Mammary epithelial cell (primary cell): ENCODE measurements at places on chromosomes 11 and 22.

DNA sequence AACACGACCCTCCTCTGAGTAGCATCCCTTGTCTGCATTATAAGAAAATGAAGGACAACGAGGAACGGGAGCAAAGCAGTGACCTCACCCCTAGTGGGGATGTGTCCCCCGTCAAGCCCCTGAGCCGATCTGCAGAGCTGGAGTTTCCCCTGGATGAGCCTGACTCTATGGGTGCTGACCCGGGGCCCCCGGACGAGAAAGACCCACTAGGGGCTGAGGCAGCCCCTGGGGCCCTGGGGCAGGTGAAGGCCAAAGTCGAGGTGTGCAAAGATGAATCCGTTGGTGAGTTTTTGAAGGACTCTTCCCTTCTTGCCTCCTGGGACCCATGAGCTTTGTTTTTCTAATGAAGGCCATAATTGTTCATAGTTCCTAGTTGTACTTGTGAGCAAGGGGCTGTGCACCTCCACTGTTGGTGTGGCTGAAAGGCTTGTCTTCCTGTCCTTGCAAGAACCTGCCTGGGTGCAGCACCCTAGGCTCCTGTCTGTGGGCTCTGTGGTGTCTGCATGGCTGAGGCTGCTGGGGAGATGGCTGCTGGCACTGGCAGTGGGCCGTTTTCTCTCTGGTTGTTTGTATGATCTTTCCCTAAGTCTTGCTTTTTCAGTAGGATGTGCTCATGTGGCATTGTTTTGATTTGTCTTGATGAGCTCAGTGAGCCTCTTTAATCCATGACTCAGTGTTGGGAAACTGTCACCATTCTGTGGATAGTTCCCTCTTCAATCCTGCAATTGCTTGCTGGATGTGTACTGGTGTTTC lies 10.1 kb downstream of the DGCR8 start:
- DNase-seq = no peak

GRCh38 chr11:78189174-78189724 lies 530 bp downstream of the USP35 start:
- no peak for DNase-seq

DNA sequence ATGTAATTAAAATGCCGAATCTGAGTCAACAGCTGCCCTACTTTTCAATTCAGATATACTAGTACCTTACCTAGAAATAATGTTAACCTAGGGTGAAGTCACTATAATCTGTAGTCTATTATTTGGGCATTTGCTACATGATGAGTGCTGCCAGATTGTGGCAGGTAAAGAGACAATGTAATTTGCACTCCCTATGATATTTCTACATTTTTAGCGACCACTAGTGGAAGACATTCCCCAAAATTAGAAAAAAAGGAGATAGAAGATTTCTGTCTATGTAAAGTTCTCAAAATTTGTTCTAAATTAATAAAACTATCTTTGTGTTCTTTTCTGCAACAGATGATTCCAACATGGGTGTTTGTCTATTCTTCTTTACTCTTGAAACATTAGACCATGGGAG lies 14.1 kb downstream of the MS4A1 start:
- DNase-seq = no peak

DNA sequence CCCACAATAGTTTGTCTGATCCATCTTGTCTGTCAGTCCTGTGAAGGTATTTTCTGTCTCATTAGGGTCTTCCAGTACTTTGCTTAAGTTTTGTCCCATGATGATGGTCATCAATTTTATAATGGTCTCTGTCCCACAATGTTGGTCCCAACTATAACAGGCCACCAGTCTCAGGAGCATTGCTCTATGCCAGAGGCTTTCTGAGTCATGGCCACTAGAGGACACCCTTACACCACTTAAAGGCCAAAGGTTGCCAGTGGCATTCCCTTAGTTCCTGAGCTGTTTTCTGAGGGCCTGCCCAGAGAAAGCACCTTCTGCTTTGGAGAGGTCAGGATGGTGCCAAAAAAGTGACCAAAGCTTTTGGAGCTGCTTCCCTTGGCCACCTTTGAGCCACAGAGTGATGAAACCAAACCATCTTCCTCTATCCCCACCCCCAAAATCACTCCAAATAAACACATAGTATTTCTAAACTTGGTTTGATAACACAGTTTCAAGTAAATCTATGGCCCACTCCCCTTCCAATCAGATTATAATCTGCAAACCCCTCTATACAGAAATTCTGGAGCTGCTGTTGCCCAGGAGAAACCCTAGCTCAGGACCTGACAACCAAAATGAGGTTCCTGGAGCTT lies 19.3 kb downstream of the EIF3F start:
- DNase-seq = peak; percentile 53

- no peak for DNase-seq
Observed at GRCh38 chr11:11973361-11973800, 35.0 kb downstream of the DKK3 start.

- DNase-seq = peak; percentile 42
Observed at GRCh38 chr11:61315260-61315659, 17.6 kb downstream of the DDB1 start.

DNA sequence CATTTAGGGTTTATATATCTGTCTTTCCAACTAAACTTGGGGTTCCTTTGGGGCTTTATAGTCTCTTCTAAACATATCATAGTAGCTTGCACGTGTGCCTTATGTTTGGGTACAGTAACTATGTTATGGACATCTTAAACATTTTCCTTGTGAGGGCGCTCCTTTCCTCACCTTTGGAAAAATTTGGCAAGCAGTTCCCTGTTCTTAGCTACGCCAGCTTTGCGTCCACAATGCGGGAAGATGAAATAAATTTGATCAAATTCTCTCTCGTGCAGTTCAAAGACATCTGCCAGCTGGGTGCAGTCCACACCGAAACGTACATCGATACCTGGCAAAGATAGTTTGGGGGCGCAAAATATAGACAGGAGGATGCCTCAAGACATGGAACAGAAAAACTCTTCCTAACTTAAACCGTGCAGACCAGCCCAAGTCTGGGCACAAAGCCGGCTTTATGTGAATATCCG lies 548 bp downstream of the FDXACB1 start:
- no peak for DNase-seq

DNA sequence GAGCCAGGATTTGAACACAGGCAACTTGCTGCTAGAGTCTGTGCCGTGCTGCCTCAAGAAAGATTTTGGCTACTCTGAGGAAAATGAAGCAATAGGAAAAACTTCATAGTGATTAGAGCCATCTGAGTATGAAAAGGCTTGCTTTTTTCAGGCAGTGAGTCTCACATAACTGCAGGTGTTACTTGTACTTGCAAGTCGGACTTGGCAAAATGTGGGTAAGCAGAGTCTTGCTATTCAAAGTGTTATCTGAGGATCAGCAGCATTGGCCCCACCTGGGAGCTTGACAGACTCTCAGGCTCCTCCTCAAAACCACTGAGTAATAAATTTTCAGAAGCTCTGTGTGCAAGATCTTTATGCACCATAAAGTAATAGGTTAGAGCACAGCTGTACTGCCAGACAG lies 18.1 kb downstream of the RNF141 start:
- DNase-seq = peak; percentile 78

GRCh38 chr22:31350410-31350863 lies 4.3 kb upstream of the PATZ1 start:
- no peak for DNase-seq

GRCh38 chr22:50548921-50549790 lies 3.5 kb downstream of the KLHDC7B start:
- DNase-seq = no peak
